NCI-H82 (cell line): ENCODE measurements at places on chromosomes 6 and 20.
A peak's percentile ranks its signal among the peaks of the same experiment; 100 is the strongest.

GRCh38 chr6:111399626-111400025, 83.4 kb downstream of the REV3L start:
- DNase-seq, result no peak

DNA sequence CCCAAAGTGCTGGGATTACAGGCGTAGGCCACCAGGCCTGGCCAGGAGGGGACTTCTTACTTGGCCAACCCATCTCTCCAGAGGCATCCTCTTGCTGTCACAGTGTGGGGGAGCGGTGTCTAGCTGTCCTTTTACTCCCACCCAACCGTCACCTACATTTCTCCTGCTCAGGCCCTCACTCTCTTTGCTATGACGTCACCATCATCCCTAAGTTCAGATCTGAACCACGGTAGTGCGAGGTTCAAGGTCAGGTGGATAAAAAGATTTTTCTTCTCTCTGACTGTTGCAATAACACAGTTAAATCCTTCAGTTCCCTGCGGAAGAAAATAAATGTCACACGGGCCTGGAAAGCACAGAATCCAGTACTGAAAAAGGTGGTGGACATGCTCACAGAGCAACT, 7.3 kb upstream of the RAET1L start:
- no peak for DNase-seq

DNA sequence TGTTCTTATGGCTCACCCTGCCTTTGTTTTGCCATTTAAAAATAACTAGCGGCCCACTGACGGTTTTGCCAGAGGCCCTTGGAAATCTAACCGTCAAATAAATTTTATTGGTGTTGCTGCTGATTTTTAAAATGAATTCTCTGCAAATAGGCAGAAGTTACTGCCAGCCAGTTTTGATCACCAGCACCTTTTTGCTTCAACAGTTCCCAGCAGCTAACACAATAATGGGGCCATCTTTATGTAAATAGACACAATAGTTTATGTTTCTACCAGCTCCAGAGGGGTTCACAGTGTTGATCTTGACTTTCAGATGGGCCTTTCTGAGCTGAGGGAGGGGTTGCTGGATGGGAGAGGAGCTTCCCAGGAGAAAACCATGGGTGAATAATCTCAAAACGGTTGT, 11.2 kb downstream of the CD83 start:
- no peak for DNase-seq

DNA sequence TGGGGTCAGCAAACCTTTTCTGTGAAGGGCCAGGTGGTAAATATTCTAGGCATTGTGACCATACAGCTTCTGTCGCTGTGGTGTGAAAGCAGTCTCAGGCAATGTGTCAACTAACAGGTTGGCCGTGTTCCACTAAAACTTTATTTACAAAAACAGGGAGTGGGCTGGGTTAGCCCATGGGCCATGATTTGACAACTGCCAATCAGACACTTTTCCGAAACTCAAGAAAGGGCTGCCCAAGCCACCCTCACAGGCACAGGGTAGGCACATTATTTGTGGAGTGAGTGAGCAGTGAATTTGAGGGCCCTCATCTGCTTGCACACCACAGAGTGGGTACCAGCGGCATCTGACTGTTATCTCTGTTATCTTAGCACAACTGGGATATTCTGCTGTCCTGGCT, 290.3 kb downstream of the TAF4 start:
- DNase-seq, result no peak

DNA sequence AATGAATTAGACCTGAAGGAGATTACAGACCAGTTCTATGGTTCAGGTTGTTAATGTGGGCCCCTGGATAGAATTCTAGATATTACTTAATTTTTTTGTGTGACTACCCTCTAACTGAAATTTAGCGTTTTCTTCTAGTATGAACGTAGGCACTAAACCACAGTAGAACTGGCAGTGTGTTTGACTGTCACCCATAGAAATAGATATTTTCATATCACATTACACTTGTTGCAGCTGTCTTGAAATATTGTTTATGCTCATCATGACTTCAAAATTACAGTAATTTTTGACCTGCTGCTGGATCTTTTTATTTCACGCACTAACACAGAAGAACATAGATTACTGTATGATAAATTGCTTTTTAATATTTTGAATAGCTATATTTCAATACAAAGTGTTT, 31.6 kb downstream of the E2F3 start:
- no peak for DNase-seq

DNA sequence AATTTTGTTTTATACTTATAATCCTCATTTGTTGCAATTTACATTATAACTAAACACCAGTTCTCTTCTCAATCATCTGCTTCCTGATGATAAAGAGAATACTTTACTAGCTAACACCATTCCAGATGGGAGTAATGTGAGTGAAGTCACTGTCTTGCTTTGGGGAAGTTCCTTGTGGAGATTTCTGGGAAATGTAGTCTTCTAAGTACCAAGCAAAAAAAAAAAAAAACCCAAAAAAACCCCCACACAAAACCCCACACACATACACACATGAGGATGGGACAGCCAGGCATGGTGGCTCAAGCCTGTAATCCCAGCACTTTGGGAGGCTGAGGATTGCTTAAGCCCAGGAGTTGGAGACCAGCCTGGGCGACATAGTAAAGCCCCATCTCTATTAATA, 2.2 kb upstream of the SNPH start:
- peak; percentile 34 for DNase-seq

- peak; percentile 49 for DNase-seq
These were observed 124.0 kb downstream of the TOX2 start for GRCh38 chr20:44038681-44039123.

- peak; percentile 44 for DNase-seq
These were observed 6.9 kb upstream of the CD40 start for GRCh38 chr20:46111028-46111835.

DNA sequence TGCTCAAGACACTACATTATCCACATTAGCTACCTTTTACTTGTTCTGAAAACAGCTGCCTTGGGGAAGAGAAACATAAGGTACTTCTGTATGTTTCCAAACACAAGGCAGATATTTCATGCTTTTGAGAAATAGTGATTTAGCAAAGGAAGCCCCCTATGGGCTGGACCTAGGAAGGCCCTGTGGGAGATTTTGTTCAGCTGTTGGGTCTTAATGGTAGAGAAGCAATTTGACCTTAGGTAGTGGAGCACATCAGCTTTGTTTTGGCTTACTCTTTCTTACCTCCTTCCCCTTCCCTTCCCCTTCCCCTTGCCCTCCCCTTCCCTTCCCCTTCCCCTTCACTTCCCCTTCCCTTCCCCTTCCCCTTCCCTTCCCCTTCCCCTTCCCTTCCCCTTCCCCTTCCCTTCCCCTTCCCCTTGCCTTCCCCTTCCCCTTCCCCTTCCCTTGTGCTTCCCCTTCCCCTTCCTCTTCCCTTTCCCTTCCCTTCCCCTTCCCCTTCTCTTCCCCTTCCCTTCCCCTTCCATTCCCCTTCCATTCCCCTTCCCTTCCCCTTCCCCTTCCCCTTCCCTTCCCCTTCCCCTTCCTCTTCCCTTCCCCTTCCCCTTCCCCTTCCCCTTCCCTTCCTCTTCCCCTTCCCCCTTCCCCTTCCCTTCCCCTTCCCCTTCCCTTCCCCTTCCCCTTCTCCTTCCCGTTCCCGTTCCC, 84.6 kb downstream of the ANKS1A start:
- peak; percentile 23 for DNase-seq

DNA sequence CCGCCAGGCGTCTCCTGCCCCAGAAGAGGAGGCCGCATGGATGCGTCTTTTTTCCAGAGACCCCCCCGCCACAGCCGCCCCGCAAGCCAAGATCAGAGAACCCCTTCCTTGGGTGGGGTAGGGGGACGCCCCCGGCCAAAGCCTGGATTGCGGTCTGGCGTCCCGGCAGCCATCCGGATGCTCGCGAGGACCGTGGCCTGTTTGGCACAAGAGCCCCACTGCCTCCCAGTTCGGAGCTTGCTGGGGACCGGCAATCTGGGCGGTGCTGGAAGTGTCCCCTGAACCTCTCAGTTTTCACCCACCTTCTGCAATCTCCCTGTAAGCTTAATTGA, 924 bp downstream of the FAM162B start:
- peak; percentile 10 for DNase-seq

GRCh38 chr6:105553171-105553570, 150.3 kb upstream of the PREP start:
- no peak for DNase-seq

DNA sequence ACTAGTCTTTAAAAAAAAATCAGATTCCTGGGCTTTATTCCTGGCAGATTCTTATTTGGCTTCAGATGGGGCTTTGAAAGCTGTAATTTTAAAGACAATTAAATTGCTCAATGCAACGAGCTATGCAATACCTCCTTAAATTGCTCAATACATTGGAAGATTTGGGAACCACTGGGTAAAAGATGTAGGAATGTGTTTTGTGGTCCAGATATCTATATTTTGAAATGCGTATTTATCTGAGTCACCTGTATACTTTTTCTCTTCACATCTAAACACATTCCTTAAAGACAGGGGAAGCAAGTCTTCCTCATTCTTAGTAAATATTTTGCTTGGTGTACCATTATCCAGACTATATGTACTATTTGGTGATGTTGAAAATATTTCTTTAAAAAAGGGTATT, 29.6 kb upstream of the MAP7 start:
- no peak for DNase-seq

DNA sequence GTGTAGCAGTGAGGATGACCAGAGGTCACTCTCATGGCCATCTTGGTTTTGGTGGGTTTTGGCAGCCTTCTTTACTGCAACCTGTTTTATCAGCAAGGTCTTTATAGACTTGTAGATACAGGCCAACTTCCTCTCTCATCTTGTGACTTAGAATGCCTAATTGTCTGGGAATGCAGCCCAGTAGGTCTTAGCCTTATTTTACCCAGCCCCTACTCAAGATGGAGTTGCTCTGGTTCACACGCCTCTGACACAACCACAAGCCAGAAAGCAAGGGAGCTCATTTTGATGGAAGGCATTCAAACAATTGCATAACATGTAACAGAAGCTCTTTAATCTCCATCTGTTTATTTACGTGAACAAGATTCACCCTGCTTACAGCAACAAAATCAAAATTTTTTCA, 492.0 kb upstream of the SULF2 start:
- no peak for DNase-seq

DNA sequence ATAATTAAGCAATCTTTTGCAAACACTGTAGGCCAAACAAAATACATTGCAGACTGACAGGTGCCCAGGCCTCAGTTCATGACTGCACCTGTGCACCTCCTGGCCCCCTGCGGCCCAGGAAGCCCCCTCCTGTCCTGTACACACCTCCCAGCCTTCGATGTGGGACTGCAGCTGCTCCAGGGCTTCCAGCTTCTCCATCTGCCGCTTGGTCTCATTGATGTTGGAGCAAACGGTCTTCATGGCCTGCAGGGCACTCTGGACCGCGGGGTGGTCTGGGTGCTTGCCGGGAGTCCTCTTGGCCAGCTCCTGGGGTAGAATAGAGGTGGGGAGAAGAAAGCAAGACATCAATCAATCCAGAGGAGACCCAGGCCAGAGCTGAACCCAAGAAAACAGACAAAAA, 119.7 kb downstream of the PREX1 start:
- DNase-seq, result no peak

GRCh38 chr6:35195120-35195780, 18.5 kb upstream of the SCUBE3 start:
- no peak for DNase-seq

GRCh38 chr20:51169813-51170212, 146.9 kb upstream of the KCNG1 start:
- DNase-seq, result no peak

DNA sequence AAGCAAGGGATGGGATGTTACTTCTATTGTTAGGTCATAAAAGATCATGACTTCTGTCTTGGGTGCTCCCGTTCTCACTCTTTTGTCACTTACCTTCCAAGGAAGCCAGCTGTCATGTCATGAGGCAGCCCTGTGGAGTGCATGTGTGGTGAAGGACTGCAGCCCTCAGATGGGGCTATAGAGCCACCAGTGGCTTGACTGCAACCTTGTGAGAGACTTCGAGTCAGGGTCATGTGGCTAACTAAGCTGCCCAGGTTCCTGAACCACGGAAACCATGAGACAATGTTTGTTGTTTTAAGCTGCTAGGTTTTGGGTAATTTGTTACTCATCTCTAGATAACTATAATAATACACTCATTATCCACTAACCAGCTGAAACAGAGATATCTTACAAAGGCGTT, 477.1 kb downstream of the BTBD3 start:
- peak; percentile 42 for DNase-seq
